Fibroblast of mammary gland (primary cell): ENCODE measurements at places on chromosomes 6 and 20.

DNA sequence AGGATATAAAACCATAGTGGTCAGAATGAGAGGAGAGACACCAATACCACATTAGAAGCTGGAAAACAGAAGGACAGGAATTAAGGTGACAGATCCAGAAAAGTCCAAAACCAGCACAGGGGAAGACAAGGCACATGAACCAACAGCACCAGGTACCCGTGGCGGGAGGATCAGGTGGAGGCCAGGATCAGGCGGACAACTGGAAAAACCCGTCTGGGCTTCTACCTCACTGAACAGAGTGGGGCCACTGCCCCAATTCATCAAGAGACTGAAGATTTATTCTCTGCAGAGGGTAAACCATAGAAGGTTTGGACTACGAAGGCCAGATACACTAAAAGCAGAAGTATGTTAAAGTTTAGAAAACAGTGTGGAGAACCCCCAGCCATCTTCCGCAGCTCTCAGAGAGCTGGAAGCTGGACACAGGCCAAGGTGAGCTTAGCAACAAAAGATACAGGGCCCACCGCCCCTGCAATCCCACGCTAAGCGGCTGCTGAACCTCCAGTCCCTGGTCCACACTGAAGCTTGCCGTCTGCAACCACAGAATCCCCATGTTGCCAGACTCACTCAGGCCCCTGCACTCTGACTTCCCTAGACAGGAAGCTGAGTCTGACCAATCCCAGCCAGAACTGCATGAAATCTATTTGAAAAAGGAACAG lies 29.9 kb downstream of the ABHD12 start:
- peak; percentile 49 for DNase-seq

DNA sequence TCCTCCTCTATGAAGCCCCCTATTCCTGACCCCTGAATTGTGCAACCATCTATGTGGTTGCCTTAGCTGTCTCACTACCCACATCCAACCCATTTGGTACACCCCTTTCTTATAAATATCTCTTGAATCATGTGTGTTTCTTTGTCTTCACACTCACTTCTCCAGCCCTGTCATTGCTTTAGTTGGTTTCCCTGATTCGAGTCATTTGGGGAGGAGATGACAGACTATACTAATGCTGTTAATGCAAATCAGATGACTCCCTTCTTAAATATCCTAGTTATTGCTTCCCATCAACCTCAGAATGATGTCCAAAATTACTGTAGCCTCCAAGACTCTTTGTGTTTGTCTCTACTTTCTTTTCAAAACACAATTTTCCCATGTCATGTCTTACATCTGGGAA lies 23.0 kb downstream of the SLC35D3 start:
- no peak for DNase-seq

DNA sequence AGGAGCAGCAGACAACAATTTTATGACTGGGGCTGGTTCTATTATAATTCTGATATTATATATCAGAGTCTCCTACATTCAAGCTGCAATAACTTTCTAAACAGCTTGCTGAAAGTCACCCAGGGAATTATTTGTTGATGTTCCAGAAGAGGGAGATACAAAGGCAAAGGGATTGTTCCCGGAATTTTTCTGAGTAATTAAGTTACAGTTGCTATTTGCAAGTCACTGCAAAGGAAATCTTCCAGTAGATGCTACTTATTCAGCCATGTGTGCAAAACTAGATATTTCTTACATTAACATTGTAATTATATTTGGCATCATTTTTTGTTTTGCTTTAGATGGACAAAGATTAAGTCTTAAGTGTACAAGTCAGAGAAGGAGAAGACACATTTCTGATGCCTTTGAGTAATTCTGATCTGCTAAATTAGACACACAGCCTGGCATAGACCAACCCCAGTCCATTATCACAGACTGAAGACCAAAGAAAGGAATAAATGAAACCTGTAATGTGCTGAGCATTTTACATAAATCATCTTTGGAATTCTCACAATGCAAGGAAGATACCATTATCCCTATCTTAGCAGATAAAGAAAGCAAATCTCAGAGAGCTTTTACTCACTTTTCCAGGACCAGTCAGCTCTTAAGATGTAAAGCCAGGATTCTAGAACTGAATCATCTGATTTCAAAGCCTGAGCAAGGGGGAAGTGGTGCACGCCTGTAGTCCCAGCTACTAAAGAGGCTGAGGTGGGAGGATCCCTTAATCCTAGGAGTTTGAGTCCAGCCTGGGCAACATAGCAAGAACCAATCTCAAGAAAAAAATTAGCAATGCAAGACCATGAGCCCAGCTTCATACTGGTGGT lies 62.6 kb upstream of the AKAP12 start:
- peak; percentile 7 for DNase-seq

GRCh38 chr6:51640021-51640420 lies 447.4 kb downstream of the PKHD1 start:
- no peak for DNase-seq

DNA sequence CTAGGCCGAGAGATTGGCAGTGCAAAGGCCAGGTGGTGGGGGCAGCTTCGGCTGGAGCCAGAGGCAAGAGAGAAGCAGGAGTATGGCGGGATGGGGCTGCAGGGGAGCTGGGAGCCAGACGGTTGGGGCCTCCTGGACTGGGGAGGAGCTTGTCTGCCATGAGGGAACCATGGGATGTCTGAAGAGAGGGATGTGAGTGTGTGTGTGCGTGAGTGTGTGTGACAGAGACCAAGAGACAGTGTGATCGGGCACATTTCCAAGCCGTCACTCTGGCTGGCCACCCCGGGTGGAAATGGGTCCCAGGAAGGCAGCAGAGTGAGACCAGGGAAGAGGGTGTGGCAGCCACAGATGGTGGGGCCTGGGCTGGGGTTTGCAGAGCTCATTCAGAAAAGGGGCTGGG lies 13.8 kb downstream of the PHACTR3 start:
- DNase-seq: no peak

- DNase-seq: peak; percentile 77
Observed at GRCh38 chr6:144413418-144413817, 128.3 kb downstream of the UTRN start.
